ENCODE measurements at places on chromosomes 1 and 21.

DNA sequence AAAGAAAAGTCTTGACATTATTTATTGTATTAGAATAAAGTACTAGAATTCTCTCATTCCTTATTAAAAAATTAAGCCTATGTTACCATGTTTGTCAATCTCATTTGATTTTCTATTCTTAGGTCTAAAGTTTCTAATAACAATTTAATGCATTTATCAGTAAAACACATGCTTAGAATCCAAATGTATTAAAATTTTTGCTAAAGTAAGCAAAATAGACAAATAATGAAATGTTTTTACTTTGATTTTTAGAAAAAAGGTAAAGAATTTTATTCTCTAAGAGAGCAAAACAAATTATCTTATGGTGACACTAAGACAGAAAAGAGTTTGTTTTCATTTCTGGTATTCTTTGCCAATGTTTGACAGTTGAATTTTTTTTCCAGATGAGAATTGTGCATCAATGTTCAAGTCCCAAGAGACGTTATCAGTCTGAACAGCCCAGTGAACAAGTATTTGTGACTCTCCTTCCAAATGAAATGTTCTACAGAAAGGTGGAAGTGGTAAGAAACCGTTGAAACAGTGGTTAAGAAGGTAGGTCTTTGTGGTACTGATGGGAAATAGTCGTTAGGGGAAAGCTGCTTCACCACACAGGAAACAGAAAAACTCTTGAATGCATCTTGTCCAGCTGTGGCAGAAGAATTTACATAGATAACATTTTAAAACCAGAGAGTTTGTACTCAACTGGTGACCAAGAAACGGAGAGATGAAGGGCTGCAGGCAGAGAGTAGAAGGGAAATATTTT, 402.5 kb downstream of the PTPRC start:
- no peak for DNase-seq

- no peak for DNase-seq
Measured at GRCh38 chr1:199399996-199400724, 627.4 kb upstream of the NR5A2 start.

DNA sequence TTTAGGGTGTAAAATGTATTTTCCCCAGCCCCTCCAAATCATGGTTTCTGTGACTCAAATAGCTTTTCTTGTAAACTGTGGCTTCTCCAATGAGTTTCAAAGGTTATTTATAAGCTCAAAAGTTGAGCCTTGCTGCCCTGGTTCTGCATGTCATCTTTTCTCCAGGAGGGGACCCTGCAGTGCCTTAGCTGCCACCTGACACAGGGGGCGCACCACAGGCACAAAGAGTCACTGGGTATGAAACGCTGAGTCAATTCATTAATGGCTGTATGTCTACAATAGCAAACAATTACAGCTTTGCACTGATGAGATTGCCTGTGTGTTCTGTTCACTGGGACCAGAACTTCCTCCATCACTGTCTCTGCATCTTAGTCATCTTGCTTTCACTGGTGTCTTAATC, 100.8 kb downstream of the PCP4 start:
- DNase-seq = no peak

GRCh38 chr1:201566529-201566823, 27.5 kb downstream of the NAV1 start:
- DNase-seq = no peak

DNA sequence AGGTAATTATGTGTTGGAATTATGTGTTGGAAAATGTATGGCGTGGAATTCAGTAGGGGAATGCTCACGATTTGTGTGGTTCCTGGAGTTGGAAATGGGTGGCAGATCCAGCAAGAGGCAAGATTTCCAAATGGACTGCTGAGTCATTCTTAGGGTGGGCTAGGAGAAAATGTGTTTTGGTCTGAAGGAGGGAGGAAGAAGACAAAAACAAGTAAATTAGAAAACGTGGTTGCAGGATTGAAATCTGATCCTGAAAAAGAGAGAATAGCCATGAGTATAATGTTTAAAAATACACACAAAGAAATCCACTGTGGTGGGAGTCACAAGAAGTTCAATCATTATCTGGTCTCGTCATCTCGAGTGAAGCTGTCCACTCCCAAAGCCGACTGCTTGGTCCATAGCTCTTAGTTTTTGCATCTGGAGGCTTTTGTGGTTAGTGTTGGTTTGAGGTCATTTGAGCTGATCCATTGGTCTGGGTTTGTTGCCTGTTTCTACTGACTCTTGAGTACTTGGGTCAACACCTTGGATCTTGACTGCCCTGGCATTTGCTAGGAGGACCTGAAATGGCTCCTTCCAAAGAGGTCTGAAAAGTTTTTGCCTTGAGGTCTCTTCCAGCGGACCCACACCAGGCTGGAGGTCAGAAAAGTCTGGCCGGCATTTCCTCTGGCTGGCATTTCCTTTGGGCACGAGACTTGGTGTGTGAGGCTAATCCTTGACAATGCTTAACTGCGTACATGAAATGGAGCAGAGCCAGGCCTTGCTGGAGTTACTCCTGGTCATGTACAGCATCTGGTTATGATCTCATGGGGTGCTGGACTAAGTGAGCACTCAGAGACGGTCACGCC, 9.2 kb downstream of the MX2 start:
- no peak for DNase-seq

GRCh38 chr21:42574234-42575027, 60.8 kb downstream of the SLC37A1 start:
- DNase-seq = no peak

GRCh38 chr1:22105611-22106207, 37.2 kb downstream of the WNT4 start:
- peak; percentile 38 for DNase-seq

DNA sequence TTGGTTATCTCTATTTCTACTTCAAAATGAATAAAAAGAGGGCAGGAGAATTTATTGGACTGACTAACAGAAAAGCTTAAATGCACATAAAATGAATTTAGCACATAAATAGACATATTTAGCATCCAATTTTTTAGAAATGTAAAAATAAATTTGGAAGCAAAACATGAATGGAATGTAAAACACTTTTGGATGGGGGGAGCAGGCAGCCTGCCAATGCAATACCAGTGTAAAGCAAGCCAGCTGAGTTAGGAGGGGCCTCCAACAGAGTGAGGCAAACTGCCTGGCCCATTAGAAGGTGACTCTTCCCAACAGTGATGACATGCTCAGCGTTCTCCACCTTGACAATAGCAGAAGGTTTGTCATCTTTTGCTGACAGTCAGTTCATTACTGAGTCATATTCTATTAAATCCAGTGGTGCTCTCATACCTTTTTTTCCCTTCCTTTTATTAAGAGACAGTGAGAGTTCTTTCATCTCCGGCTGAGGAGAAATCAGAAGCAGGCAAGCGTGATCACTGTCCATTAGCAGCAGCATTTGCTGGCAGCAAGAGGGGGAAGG, 19.5 kb upstream of the EXO1 start:
- DNase-seq = no peak

DNA sequence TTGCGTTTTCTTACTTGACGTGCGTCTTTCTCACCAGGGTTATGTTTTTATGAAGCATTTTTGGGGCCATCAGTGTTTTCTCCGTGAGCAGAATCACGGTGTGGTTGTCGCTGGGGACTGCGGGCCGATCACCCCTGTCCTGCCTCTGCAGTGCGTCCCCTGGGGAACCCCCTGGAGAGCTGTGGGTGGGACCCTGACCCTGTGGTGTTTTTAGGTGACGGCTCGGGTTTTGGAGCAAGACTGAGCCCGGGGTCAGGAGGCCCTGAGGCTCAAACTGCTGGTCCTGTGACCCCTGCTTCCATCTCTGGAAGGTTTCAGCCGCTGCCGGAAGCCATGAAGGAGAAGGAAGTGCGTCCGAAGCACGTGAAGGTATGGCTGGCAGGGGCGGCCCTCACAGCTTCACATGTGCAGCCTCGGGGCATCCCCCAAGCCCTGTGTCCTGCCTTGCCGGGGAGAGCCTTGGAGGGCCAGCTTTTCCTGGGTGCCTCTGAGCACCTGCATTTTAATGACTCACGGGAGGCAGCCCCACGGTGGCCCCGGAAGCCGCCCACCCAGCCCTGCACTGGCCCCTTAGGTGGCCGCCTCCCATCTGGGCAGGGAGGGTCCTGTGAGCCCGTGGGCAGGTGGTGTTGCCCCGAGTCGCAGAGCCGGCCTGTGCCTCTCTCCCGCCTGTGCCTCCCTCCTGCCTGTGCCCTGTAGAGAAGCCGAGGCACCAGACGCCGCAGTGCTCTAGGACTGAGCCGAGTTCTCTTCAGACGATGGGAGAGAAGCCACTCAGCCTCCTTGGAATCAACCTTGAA, 36.7 kb upstream of the DIP2A start:
- DNase-seq = no peak

GRCh38 chr1:71242239-71242638, 161.4 kb upstream of the ZRANB2 start:
- DNase-seq = no peak

DNA sequence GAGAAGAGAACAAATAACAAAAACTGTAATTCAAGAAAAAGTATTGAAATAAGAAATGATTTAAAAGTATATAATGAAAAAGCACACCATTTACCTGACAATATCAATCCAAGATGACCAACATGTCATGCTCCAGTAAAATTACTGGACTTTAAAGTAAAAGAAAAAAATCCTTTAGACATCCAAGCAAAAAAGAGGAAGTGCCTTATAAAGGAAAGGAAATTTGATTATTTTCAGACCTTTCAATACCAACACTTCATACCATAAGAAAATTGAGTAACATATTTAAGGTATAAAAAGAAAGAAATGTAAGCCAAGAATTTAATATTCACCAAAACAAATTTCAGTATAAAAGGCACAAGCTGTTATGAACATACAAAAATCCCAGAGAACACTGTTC, 46.2 kb upstream of the SSX2IP start:
- DNase-seq = no peak

DNA sequence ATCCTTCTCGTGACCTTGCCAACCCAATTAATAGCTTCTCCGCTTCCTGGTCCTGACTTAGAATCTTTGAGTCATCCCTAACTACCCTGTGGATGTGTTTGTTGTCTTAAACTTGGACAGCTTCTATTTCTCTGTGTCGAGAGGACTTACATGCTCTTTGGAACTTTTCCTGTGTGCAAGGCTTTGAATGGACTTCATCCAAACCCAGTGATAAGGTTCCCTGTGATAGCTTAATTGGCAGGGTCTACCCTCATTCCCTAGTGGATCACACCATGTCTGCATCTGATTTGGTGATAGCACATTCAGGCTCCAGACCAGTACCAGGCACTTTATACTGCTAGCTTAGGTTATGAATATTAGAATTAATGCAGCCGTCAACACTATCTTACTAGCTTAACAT, 378.2 kb upstream of the KAZN start:
- DNase-seq = no peak

- DNase-seq = no peak
Measured at GRCh38 chr1:17912491-17912890, 157.4 kb downstream of the ACTL8 start.

DNA sequence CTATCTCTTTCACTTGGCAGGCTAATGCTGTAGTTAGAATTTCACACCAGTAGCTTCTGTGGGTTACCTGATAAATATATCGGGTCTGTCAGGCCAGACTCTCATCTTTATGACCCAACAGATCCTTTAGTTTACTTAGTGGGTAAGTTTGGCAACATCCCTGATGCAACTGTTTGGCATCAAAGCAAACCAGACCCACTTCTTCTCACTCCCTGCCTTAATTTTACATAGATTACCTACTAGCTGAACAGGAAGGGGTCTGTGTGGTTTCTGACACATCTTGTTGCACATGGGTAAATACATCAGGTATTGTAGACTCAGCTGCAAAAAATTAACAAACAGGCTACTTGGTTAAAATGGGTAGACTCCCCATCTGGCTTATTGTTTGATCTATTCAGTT, 3.2 kb upstream of the GUK1 start:
- no peak for DNase-seq

GRCh38 chr1:191971447-191971846, 186.8 kb upstream of the RGS18 start:
- no peak for DNase-seq

DNA sequence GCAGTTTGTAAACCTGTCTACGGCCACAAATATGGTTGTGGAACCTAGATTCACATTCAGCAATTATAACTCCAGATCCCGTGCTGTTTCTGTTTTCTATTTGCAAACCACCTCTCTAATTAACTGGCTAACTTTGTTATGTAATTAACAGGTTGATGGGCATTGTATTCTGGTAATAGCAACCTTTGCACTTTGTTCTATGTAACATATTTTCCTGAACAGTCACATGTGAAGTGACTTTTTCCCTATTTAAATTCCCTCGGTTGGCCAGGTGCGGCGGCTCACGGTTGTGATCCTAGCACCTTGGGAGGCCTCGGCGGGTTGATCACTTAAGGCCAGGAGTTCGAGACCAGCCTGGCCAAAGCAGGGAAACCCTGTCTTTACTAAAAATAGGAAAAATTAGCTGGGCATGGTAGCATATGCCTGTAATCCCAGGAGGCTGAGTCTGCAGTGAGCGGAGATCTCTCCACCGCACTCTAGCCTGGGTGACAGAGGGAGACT, 1.4 kb downstream of the ACADM start:
- DNase-seq = no peak

GRCh38 chr1:160125746-160126145, 10.2 kb downstream of the ATP1A2 start:
- DNase-seq = no peak

GRCh38 chr1:169041366-169041765, 65.1 kb upstream of the ATP1B1 start:
- DNase-seq = no peak

DNA sequence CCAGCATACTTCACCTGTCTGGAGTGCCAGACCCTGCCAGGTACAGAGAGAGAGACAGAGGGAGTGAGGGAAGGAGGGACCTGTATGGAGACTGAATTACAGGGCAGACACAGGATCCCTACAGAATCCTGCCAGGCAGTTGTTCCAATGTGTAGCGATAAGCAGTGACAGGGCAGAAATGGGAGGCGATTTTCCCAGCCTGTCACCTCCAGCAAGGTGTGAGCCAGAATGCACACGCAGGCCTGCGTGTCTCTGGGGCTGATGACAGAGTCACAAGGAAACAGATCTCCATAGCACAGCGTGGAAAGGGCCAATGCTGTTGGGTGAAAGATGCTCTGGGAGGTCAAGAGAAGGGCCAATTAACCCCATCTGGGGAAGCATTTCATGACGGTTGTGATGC, 111.3 kb downstream of the HIVEP3 start:
- DNase-seq = no peak

DNA sequence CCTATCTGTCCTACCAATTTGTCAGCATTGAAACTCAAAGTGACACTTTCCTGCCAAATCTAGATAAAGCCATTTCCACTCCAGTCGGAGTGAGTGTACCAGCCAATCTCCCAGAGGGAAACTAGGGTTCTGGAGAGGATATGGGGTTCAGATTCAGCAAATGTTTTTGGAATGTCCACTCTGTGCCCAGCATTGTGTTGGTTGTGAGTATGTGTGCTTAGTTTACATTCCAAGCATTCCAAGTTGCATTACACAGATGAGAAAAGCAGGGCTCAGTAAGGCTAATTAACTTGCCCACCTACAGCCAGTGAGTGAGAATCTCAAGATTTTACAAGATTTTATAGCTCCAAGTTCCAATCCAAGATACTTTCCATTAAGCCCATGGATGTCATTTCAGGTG, 26.4 kb upstream of the RGS16 start:
- DNase-seq = no peak

DNA sequence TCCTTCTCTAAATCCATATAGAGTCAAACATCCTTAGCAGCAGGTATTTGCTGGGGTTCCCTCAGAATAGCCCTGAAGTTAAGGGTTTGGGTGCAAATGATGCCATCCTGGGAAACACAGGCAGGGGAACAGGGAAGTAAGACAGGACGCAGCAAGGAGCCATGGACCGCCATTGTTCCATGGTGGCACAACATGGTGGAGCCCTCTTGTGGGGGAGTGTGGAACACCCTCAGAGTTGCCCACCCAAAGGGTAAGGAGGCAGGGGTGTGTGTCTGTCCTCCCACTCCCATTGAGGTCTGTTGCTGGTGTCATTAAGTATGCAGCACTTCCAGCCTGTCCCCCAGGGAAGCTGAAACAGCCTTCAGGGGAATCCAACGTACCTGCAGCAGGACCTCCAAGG, 20.4 kb upstream of the RCAN1 start:
- DNase-seq = no peak
